ENCODE measurements at places on chromosomes 3 and 15. TPM values are rescaled to one million over a fixed set of nuclear protein-coding genes. Genes with fewer than 3 reads are reported as not detected.
A peak's percentile ranks its signal among the peaks of the same experiment; 100 is the strongest.

The CHRD gene
- not detected for total RNA-seq

DNA sequence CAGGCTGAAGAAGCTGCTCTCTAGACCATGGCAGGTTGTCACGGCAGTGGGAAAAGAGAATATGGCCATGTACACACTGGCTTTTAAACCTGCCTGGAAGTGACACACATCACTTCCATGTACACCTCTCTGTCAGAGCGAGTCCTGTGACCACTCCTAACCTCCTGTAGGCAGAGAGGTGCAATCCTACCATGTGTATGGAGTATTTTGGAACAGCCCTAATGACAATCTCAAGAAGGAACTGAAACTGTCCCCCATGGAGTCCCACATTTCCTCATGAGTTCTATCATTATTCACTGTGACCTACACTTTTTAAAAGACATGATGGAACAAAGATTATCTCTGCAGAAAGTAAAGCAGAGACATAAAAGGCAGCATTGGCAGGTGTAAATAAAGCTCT, 153.4 kb upstream of the PFN2 start:
- DNase-seq = no peak
- H3K36me3 ChIP-seq = no peaks in the 10 kb centered on the region
- H3K4me3 ChIP-seq = no peak overlapping the region
- peaks cover 7% of the 10 kb centered on the region for H3K27me3 ChIP-seq

The QARS1 gene
- total RNA-seq = 223 TPM

The EFCAB12 gene
- total RNA-seq = 1.2 TPM

The CYP19A1 gene
- total RNA-seq = not detected

DNA sequence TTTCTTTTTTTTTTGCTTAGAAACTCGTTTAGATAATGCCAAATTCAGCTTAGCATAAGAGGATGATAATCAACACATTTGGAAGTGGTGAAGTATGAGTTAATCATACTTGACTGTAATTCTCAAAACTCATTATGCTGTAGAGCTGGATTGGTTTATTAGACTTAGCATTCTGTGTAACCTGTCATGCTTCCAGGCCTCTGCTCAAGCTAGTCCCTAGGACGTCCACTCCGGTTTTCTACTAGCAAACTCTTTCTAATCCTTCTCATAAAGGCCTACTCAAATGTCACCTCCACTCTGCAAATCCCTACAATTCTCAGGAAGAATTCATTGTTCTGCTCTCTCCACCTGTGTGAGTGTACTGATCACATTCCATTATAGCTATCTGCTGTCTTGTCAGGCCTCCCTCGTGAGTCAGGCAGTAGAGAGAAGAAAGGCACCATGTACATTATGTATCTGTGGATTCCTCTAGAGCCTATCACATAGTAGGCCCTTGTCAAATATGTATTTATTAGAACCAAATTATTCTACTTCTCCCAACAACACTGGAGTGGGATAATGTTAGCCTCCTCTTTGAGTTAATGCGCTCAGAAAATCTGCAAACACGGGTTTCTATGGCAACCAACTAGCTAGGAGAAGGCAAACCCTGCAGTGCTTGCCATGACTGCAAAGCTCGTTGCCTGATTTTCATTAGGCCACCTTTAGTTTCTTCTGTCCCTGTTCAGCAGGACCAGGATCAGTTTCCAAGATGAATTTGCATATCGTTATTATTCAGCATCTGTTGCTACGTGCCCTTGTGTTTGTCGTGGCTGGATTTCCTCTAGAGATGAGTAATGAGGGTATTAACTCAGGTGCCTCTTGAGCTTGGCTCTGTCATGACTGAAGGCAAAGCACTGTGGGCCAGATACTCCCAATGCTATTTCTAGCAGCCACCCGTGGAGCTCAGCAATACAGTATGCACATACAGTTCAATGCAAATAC, 30.7 kb downstream of the ATP13A5 start:
- no peak for DNase-seq
- H3K27ac ChIP-seq = no peak overlapping the region
- H3K4me1 ChIP-seq = no peaks in the 10 kb centered on the region
- no peaks in the 10 kb centered on the region for H3K36me3 ChIP-seq
- H3K4me3 ChIP-seq = no peak overlapping the region

The B3GNT5 gene
- 0.79 TPM for total RNA-seq

DNA sequence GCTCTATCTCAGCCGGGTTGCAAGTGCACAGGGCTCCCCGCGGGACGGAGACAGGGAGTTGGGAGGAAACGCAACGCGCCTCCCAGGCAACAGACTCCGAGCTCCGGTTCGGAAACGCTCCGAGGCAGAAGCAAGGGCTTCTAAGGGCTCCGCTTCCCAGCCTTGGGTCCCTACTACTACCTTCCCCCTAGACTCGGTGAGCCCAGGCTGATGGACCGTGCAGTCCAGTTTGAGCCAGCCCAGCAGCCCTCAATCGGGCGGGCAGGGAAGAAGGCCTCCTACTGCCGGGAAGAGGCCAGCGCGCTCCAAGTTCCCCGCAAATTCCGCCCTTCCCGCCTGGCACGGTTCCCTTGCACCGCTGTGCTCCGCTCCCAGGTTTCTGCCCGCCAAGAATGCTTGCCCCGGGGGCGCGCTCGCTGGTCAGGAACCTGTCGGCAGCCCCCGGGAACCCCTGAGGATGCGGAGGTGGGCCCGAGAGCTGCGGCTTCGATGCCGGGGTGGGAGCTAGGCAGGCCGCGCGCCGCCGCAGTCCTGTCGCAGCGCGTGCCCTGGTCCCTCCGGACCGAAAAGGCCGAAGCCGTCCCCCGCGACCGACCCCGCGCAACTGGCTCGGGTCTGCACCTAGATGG, 728 bp downstream of the TRANK1 start:
- peaks cover 13% of the 10 kb centered on the region for H3K4me1 ChIP-seq
- peak overlapping the region; percentile 81 for H3K4me3 ChIP-seq
- peak; percentile 69 for DNase-seq
- H3K27me3 ChIP-seq = peaks cover 2% of the 10 kb centered on the region

The PAQR5 gene
- total RNA-seq = not detected

DNA sequence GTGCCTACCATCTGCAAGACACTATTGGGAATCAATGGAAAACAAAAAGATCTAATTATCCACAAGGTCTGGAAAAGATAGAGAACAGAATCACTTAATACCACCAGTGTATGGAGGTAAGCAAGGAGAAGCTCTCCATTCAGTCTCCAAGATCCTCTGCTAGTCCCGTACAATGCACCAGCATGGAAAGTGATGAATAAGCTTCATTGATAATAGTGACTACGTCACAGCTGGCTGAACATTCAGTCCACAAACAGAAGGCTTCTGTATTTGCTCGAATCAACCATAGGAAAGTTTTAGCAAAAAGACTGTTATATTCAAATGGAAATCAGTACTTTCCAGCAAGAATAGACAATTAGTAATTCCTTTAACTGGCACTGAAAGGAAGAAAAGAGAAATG, 42.9 kb downstream of the IGSF11 start:
- H3K4me3 ChIP-seq = no peak overlapping the region
- H3K36me3 ChIP-seq = no peaks in the 10 kb centered on the region
- no peaks in the 10 kb centered on the region for H3K27me3 ChIP-seq
- no peak for DNase-seq
- no peak overlapping the region for H3K27ac ChIP-seq

- peak overlapping the region; percentile 79 for H3K4me3 ChIP-seq
- H3K27ac ChIP-seq = peak overlapping the region; percentile 80
- DNase-seq = no peak
- peaks cover 6% of the 10 kb centered on the region for H3K36me3 ChIP-seq
- H3K27me3 ChIP-seq = no peaks in the 10 kb centered on the region
Measured at GRCh38 chr15:42737529-42738328, 801 bp upstream of the CDAN1 start.

GRCh38 chr3:186967686-186968085, 37.4 kb downstream of the ST6GAL1 start:
- no peak for DNase-seq
- peak overlapping the region; percentile 30 for H3K27ac ChIP-seq
- no peak overlapping the region for H3K4me3 ChIP-seq
- H3K4me1 ChIP-seq = peaks cover 17% of the 10 kb centered on the region
- peaks cover 47% of the 10 kb centered on the region for H3K36me3 ChIP-seq

DNA sequence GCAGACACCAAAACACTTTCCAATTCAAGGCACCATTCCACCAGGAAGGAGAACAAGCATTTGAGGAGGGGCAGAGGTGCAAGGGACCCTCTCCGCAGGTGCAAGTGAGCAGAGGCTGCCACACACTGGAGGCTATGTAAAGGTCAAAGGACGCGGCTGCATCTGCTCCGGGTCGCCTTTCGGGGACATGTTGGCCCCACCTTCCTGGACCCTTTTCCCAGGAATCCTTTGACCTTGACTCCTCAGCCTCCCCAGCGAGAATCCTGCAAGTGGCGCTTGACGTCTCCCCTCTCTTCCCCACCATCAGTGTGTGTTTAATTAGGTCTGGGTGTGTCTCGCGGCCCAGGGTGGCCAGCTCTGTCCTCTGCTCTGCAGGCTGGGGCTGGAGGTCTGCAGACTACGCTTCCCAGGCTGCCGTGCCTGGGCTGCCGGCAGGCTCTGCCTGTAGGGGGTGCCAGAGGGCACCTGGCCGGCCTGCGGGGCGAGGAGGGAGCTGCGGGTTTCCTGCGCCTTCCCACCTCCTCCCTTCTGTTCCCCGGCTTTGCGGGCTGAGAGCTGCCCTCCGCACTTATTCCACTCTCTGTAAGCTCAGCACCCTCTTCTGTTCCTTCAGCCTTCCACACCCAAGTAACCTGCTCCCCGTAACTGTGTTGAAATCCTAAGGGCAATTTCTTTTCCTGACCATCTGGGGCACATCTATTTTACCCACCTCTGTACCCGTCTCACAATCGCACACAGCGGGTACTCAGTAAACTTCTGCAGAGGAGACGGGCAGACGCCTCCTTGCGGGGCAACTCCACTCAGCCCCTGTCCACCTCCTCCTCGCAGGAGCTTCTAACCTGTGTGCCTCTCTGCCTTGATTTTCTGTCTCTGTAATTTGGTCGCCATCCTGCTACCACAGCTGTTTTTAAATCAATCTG, 129.8 kb downstream of the NSMCE3 start:
- H3K27me3 ChIP-seq = peaks cover 24% of the 10 kb centered on the region
- H3K36me3 ChIP-seq = no peaks in the 10 kb centered on the region
- peaks cover 7% of the 10 kb centered on the region for H3K4me1 ChIP-seq
- no peak overlapping the region for H3K27ac ChIP-seq
- peak overlapping the region; percentile 14 for H3K4me3 ChIP-seq

The FAM162A gene
- total RNA-seq = 122 TPM

DNA sequence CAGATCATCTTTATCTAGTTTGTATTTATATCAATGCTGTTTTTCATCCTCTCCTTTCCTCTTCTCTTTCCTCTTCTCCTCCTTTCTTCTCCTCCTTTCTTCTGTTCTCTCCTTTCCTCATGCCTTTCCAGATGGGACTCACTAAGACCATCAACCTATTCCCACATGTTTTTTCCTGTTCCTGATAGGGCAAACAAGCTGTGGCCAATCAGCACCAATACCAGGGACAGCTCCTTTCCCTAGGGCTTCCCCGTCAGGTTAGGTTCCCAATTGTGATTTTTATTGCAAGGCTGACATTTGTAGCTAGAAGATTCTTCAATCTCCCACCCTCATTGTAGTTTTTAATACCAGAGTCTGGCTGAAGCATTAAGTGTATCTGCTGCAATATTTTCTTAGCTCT, 76.3 kb upstream of the COL8A1 start:
- no peaks in the 10 kb centered on the region for H3K27me3 ChIP-seq
- no peaks in the 10 kb centered on the region for H3K36me3 ChIP-seq
- DNase-seq = no peak
- H3K4me3 ChIP-seq = no peak overlapping the region
- H3K27ac ChIP-seq = no peak overlapping the region

DNA sequence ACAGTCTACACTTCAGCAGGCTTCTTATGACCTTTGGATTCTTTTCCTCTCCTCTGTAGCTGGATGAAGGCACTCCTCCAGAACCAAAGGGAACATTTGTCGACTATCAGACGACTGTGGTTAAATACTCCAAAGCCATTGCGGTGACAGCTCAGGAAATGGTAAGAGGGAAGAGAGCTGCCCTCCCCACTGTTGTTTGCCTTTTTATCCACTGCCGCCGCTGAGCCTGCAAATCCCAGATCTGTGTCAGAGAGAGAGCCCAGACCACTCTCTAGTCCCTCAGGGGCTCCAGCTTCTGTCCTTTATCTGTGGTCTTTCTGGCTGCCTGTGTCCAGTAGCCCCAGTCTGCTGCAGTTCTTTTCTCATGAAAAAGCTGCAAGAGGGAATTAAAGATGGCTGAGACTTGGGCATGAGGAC, 261.5 kb upstream of the TPM1 start:
- no peak overlapping the region for H3K4me3 ChIP-seq
- peaks cover 4% of the 10 kb centered on the region for H3K27me3 ChIP-seq
- no peaks in the 10 kb centered on the region for H3K36me3 ChIP-seq
- DNase-seq = no peak

DNA sequence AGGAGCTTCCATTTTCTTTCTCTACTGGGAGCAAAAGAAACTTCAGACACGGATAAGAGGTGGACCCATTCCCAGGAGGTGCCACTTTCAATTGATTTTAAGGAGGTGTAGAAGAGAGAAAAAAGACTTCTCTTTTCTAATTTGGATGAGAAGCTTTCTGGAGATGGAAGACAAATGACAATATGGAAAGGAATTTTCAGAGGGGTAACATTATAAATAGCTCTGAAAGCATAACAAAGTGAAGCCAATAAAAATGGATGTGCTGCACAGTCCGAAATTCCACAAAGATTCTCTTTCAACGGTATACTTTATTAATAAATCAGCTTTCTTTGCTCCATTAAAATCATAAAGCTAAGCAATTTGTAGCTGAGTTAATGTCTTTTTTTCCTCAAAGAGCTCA, 607.2 kb upstream of the MDFIC2 start:
- H3K4me3 ChIP-seq = no peak overlapping the region
- H3K27ac ChIP-seq = no peak overlapping the region
- H3K4me1 ChIP-seq = no peaks in the 10 kb centered on the region
- DNase-seq = no peak
- H3K36me3 ChIP-seq = no peaks in the 10 kb centered on the region

DNA sequence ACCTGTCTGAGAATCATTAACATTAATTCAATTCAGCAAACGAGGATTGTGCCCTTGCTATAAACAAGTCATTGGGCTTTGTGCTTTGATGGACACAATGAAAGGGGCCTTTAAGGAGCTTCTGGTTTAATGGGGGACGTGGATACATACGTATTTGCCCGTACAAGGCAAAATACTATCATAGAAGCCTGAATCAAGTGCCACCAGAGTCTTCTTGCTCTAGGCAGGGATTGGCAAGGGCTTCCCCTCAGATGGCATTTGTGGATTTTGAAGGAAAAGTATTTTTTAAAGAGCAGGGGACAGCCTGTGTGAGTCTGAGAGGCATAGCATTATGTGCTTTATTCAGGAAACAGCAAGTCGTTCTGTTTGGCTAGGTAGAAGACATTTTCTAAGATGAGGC, 83.7 kb upstream of the NEDD4 start:
- no peak overlapping the region for H3K27ac ChIP-seq
- DNase-seq = no peak
- no peak overlapping the region for H3K4me3 ChIP-seq
- H3K4me1 ChIP-seq = no peaks in the 10 kb centered on the region
- peaks cover 10% of the 10 kb centered on the region for H3K27me3 ChIP-seq

- no peak overlapping the region for H3K4me3 ChIP-seq
- no peaks in the 10 kb centered on the region for H3K36me3 ChIP-seq
- no peak overlapping the region for H3K27ac ChIP-seq
- peaks cover 2% of the 10 kb centered on the region for H3K4me1 ChIP-seq
- no peaks in the 10 kb centered on the region for H3K27me3 ChIP-seq
Measured at GRCh38 chr3:143146486-143147274, 27.1 kb downstream of the CHST2 start.

The HTR3E gene
- not detected for total RNA-seq

Data from activated naive CD8-positive, alpha-beta T cell treated with anti-CD3 and anti-CD28 coated beads, Interleukin-2, amount 10 ng/mL, durations not matched to agents 7 days and 5 days (primary cell).